Smooth muscle cell of the coronary artery (primary cell): ENCODE measurements at places on chromosomes 3 and 15. TPM values are rescaled to one million over a fixed set of nuclear protein-coding genes. Genes with fewer than 3 reads are reported as not detected.

Gene CSTA
- 0.75 and 5.1 TPM in 2 replicates for total RNA-seq

Gene MST1R
- total RNA-seq = 0.35 and 0.45 TPM in 2 replicates

Gene AP3B2
- total RNA-seq = under 0.01 and 1.1 TPM in 2 replicates

Gene ETFA
- 127 and 142 TPM in 2 replicates for total RNA-seq
